ENCODE measurements at places on chromosomes 7 and 10.

GRCh38 chr7:88305044-88305443 is 1.6 kb downstream of the STEAP4 start:
- no peak for DNase-seq

GRCh38 chr10:48932831-48933664 is 6.6 kb downstream of the LRRC18 start:
- DNase-seq, result no peak

DNA sequence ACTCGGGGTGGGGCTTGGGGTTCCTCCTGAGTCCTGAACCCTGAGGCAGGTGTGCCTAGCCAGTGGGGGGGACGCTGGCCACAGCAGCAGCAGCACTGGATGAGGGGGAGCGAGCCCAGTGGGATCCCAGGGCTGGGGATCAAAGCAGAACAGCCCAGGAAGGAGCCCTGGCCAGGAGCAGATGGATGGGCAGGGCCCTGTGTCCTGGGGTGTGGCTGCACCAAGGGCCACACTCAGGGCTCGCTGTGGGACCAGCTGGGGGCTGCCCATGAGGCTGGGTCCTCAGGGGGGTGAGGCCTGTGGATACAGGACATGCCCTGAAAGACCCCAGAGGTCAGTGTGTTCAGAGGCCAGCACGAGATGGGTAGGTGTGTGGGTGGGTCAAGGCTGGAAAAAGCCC is 50.9 kb downstream of the STK32C start:
- no peak for DNase-seq

DNA sequence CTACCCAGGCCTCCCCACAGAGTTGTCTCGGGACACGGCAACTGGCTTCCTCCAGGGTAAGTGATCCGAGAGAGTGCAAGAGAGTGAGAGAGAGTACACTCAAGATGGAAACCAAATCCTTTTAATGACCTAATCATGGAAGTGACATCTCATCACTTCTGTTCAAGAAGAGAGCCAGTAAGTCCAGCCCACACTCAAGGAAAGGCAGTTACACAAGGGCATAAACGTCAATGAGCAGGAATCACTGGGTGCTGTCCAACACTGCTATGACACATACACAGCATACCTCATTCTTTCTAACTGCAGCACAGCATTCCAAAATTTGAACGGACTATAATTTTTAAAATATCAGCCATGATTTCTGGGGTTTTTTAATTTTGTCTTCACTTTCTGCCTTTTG is 29.3 kb upstream of the OSBPL3 start:
- no peak for DNase-seq

DNA sequence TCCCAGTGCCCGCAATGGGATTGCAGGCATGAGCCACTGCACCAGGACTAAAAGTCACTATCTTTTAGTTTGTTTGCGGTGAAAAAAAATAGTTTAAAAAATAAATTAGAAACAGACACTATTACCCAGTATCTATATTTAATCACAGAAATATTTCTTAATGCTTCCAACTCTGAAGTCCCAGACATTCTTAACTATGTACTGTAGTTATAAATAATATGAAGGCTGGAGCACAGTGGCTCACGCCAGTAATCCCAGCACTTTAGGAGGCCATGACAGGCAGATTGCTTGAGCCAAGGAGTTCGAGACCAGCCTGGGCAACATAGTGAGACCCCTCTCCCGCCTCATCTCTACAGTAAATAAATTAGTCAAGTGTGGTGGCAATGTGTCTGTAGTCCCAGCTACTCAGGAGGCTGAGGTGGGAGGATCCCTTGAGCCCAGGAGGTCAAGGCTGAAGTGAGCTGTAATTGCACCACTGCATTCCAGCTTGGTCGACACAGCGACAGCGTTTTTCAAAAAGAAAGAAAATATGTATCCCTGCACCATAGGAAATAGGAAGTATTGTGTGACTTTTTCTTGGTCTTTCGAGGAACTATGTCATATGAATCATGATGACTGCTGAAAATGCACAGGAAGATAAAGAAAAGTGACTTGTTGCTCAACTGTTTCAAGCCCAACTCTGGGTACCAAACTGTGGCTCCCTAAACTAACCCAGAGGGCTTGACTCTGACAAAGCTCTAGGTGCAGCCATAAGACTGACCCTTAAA is 74.9 kb upstream of the STEAP1B start:
- no peak for DNase-seq
